ENCODE measurements at places on chromosomes 5 and 9.

DNA sequence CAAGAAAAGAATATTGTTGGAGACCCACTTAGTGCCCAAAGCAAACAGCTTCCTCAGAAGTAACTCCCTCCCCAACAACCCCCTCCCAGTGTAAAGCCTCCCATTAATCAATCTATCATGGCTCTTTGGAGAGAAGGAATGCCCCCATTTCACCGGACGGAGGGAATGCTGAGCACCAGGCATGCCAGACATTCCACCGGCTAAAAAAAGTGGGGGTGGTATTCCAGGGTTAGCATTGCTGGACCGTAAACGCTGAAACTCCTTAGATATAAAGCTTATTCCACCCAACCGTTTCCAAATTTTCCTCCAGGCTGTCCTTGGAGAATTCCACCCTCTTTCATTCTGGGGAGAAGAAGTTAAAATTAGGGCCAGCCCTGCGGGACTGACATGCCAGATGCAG, 363 bp upstream of the MAMDC2 start:
- DNase-seq, result no peak

DNA sequence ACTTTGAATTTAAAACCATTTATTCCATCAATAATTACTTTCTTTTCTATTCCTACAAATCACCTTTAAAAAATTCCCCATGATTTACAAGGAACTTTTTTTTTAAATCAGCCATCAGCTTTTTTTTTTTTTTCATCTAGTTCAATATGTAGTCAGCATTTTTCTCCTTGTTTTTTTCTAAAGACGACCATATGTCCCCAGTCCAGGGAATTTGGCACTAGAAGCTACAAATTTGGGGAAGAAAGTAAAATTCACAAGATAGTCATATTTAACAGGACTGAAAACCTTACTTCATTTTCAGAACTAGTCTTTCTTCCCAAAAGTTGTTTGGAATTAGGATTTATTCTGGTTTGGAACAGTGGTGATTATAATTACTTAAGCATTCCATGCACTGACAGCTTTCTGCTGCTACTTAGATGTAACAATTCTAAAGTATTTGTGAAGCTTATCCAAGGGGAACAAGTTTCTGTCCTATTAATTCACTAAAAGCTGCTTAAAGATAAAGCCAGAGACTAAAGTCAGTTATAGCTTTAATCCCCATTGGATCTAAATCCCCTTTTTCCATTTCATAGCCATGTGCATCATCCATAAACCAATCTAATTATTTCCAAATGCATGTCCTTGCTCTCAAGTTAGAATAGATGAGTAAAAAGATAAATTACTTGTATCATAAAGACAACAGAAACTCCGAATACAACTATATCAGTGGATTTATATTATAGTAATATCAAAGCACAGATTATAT, 7.4 kb upstream of the SNCAIP start:
- no peak for DNase-seq

DNA sequence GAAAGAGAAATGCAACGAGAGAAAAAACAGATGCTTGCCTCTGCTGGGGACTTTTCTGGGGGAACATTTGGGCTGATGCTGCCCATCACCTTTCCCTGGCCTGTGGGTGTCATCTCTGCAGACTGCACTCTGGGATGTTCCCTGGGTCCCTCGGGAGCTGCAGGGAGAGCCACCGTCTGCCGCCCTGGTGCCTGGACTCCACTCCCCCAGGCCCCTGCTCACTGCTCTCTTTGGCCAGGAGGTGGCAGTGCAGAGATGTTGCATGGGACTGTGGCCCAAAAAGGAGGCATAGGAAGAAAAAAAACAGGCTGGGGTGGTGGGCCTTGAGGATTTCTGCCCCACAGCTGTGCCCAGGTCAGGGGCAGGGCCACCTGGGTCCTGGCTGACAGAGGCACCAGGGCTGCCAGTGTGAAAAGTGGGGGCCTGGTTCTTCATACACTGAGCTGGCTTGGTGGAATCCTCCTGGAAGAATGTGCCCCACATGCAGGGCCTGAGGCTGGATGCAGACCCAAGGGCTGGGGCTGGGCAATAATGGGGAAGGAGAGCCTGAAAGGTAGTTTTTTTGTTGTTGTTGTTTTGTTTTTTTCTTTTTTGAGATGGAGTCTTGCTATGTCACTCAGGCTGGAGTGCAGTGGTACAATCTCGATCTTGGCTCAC, 353.6 kb downstream of the SLIT3 start:
- DNase-seq, result peak; percentile 67

DNA sequence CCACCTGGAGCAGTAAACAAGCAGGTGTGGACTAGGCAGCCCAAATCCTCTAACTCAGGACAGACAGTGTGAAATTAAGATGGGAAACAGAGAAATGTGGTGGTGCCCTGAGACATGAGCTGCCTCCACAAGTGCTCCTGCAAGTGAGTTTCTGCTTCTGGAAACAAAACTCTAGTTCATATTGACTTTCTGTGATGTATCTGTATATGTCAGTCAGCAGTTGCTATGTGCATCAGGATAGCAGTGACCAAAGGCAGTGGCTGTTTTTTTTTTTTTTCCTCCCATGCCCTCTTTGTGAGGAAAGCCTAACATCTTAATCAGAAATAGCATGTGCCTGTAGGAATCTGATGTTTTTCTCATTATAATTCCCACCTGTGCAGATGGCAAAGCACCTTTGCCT, 318.4 kb upstream of the SEMA6A start:
- DNase-seq, result no peak

GRCh38 chr5:38845526-38846378, at the start of gene OSMR:
OSMR (plus strand) TSS chr5:38846012; CDS start chr5:38869045, 23,033 bp downstream.
- DNase-seq, result peak; percentile 98

DNA sequence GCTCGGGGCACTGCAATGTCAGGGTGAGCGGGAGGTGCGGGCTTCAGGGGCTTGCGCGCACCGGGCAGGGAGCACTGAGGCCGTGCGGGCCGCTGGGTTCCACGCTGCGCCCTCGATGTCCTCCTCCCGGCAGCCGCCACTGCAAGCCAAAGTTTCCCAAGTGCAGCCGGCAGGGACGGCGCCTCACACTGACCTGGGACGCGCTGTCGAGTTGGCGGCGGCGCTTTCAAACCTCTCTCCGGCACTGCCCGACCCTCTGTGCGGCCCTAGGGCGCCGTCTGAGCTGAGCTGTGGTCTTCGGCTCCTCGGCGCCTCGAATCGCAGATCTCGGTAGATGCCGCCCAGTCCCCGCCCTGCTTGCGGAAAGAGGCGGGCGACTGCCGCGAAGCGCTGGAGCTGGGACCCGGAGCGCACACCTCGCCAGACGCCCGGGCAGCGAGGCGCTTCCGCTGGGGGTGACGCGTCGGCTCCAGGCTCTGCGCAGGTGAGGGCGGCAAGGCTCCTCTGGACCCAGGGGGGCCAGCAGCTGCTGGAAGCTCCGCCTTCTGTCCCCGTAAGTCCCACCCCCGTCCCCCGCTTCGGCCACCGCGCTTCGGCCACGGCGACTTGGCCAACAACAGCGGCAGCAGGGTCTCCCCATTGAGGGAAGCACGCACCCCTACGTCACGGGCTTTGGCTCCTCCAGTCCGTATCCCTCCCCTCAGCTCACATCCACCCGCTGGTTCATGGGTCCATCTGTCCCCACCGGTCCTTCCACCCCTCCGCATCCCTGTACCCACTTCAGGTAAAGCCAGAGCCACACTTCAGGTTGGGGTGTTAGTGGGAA, at the start of gene ANKRD34B:
TSS of gene ANKRD34B (minus strand) at position 320 of the 826 bp plus-strand sequence. CDS start 10,261 bp downstream, outside the sequence.
- DNase-seq, result no peak

DNA sequence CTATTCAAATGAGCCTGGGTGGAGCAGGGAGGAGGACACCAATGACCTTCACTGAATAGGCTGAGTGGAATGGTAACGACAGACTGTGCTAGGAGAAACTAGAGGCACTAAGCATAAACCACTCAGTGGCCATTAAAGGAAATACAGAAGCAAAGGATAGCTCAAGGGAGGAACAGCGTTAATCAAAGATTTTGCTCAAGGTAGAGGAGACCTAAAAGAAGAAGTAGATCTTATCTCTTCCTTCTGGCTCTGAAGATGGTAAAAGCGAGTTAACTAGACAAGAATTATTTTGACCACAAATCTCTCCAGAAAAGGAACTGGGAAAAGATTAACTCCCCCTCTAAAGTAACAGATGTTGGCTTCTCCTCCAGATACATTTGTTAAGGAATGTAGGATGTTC, 299.6 kb downstream of the EPB41L4A start:
- DNase-seq, result no peak

GRCh38 chr5:150313921-150314716, 11.4 kb upstream of the ARSI start:
- DNase-seq, result no peak

- peak; percentile 51 for DNase-seq
Measured at GRCh38 chr5:41115281-41115680, 44.1 kb upstream of the MROH2B start.

- DNase-seq, result no peak
Measured at GRCh38 chr5:56810826-56811225, 4.5 kb upstream of the MAP3K1 start.

DNA sequence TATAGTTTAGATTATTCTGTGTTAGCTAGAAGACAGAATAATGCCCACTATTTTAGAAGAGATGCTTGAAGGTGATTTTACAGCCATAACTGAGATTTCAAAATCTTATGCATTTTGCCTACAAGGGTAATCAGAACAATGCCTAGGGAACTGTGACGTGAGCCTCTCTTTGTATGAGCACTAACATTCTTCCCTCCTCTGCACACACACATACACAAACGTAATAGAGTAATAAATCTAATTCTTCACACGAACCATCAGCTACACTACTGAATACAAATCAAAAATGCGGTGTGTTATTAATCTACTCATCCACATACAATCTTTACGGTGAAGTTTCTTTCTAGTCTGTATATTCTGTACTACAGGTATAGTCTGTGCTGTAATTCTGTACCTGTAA, 227.8 kb downstream of the PLK2 start:
- DNase-seq, result no peak

GRCh38 chr9:7360513-7360912, 439.1 kb downstream of the DMAC1 start:
- DNase-seq, result no peak

- no peak for DNase-seq
Measured at GRCh38 chr5:90289837-90290236, 119.7 kb downstream of the CETN3 start.

- DNase-seq, result no peak
Measured at GRCh38 chr9:95070549-95071021, 246.9 kb downstream of the FANCC start.

- DNase-seq, result peak; percentile 54
Measured at GRCh38 chr9:76403352-76403751, 9.1 kb upstream of the RFK start.

GRCh38 chr5:131280417-131280816, 16.6 kb downstream of the CDC42SE2 start:
- DNase-seq, result no peak

- DNase-seq, result no peak
Measured at GRCh38 chr9:85541876-85542275, 199.9 kb downstream of the AGTPBP1 start.

GRCh38 chr9:101498323-101498722, 35.3 kb upstream of the RNF20 start:
- DNase-seq, result no peak

DNA sequence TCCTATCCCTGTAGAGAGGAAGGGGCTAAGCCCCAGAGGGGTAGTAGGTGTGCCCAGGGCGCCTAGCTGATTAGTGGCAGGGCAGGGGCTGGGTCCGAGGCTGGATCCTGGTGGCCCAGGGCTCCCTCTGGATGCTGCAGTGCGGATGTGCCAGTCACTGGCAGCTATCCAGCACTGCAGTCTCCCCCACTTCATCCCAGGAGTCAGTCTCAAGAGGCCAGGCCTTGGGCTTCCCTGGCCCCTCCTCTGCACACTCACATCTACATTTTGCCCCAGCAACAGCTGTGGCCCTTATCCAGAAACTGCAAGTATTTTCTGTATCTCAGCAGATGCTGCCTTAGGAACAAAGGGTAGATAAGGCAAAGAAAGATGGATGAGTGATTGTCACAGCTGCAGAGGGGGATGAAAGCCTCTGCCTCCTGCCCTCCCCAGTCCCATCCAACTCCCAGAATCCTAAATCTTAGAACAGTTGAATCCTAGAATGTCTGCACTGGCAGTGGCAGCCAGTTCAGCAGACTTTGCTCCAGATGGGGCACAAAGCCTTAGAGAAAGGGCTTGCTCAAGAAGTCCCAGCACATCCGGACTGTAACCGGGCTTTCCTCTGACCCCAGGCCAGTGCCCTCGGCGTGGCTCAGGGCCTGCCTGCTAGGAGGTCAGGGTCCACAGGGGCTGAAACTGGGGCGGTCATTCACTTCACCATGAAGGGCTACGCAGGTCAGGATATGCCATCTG, 1.6 kb downstream of the ANXA6 start:
- DNase-seq, result no peak

GRCh38 chr9:17204611-17205152, 69.8 kb downstream of the CNTLN start:
- no peak for DNase-seq

GRCh38 chr5:44911501-44911900, 102.8 kb downstream of the MRPS30 start:
- no peak for DNase-seq

DNA sequence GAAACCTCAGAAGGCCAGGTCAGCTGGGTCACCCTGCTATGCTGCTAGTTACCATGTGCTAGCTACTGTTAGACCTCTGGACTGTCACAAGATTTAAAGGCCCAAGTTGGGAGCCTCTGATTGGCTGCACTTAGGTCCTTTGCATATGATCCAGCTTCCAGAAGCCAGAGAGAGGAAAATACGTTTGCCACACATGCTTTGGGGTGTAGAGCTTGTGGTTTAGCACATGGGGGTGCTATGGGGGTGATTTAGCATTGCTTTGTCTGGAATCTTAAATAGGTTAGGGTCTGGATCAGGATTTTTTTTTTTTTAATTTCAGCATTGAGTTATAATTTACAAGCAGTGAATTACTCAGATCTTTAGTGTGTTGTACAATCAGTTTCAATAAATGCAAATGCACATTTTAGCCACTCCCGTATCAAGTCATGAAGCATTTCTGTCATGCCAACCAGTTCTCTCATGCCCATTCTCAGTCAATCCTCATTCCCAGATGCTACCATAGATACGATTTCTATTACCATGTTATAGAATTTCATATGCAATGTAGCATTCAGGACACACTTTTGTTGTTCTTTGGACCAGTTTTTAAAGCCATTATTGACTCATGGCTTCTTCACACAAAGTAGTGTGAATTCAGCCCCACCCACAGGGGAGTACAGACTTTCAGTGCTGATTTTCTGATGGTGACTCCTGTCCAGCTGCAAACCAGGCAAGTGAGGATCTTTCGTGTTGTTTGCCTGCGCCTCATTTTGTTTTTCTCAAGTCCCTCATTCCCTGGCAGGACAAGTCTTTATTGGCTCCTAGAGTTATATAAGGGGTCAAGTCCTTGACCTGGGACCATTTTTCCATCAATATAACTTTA, 250.4 kb downstream of the LRRC70 start:
- DNase-seq, result no peak

- DNase-seq, result no peak
Measured at GRCh38 chr9:95478335-95478734, 38.4 kb downstream of the PTCH1 start.

- peak; percentile 40 for DNase-seq
Measured at GRCh38 chr9:132878695-132879456, at the start of gene SPACA9. SPACA9 (plus strand) TSS chr9:132878898; CDS start chr9:132883948, 5,050 bp downstream.

- DNase-seq, result no peak
Measured at GRCh38 chr9:27628311-27628710, 55.0 kb upstream of the C9orf72 start.

All from PC-3 (cell line).